Epithelial cell of esophagus (primary cell): ENCODE measurements at places on chromosomes 5 and 9.

- no peak for DNase-seq
These were observed 145.3 kb downstream of the CDH9 start for GRCh38 chr5:26893078-26893477.

DNA sequence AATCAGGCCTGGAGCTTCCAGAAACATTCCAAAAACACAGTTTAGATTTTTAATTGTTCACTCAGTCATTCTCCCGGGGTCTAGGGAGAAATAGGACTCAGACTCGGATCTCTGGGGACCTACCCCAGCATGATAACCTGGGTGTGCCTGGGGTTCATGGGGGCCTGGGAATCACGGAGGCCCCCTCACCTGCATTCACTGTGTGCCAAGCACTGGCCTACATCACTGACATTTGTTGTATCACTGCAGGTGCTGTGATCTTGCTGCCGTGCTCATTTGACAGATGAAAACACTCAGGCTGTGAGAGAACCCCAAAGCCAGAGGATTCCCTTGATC, 22.8 kb upstream of the ZBTB43 start:
- no peak for DNase-seq

DNA sequence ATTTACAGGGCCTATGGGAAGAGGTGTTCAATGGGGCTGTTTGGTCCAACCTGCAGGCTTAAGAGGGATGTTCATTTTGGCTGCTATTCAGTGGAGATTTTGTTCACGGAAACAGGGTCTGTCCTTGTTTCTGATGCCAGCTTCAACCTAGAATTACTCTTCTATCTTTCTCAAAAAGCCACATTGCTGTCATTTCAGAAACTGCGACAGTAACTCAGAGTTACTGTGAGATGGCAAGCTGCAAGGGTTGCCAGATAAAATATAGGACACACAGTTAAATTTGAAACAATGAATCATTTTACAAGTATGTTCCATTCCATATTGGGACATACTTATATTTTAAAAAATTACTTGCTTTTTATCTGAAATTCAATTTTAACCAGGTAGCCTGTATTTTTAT, 128.0 kb downstream of the NPR3 start:
- DNase-seq = no peak

DNA sequence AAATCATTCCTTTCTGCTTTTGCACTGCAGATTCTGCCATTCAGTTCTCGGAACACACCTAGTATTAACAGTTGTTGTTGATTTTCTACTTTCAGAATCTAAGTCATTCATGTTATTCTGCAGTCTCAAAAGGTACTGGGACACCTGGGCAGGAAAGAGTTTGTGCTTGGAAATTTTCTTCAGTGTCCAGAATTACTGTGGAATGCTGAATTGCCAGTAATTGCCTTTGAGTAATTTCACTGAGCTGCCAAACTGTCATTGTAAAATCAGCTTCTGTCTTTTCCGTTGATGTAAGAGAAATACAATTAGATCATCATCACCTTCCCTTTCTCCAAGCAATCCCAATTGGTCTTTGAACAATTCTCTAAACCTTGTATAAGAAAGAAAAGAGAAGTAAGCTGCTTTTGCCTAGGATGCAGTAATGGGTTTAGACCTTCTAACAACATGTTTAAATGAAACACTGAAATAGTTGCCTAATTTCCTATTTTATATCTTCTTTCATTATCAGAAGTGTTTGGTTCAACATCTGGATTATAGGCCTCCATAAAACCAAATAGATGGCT, 75.7 kb upstream of the TGFBR1 start:
- peak; percentile 48 for DNase-seq

DNA sequence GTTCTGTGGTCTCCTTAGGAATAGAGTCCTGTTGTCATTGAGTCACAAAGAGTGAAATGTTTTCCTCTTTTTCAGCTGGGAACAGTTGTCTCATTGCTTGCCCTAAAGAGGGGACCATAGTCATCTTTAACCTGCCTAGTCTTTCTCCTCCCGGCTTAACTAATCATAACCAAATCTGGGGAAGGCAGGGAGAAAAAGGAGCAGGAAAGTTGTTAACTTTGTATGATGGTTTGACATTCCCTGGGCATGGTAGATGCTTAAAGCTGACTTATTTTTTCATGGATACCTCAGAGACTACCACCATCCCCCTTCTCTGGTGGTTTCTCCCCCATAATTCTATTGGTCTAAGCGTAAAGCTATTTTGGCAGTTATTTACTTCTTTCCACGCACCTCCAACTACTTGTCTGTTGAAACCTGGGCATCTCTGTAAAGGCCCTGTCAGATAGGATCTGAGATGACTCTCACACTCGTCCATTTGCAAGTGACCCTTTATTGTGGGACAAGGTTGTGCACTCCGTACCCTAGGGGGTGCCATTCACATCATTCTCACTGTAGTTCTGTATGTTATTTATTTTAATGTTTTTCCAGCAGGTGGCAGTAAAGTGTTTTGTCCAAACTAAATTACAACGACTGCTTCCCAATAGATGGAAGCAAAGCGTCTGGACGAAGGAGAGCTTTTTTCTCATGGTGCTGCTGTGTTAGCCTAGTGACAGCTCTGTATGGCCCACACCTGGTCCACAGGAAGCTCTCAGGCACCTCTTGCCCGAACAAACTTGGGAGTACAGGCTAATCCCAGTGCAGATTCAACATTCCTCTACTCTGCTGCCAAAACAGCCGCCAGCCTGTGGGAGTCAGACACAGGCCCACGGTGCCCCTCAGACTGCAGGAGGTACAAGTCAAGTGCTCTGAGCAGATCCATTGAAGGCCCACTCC, 3.0 kb upstream of the FAM13B start:
- DNase-seq = peak; percentile 91

DNA sequence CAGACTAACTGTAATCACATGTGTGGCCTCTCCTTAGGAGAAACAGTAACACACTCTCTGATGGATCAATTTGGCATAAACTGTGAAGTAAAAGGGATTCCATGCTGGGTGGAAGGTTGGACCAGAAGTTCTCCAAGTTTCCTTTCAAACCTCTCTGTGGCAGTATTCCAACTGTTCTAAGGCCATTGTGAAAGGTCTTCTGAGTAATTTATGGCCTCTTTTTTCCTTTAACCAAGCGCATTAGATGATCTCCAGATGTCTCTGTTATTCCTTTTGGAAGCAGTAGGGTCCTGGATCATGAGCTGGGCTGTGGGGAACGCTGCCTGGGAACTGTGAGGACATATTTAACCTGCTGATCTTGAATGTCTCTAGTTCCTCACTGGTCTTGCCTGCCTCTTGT, 80.6 kb upstream of the IL6ST start:
- DNase-seq = no peak

DNA sequence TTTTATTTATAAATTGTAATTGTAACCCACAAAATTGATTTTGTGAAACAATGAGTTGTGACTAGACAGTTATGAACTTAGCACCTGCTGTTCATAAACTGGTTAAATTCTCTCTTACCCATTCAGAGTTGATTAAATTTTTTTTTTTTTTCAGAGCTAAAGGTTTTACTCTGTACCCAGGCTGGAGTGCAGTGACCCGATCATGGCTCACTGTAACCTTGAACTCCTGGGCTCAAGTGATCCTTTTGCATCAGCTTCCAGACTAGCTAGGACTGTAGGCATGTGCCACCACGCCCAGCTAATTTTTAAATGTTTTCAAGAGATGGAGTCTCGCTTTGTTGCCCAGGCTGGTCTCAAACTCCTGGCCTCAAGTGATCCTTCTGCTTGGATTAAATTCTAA, 1.9 kb downstream of the HSD17B4 start:
- DNase-seq = no peak

DNA sequence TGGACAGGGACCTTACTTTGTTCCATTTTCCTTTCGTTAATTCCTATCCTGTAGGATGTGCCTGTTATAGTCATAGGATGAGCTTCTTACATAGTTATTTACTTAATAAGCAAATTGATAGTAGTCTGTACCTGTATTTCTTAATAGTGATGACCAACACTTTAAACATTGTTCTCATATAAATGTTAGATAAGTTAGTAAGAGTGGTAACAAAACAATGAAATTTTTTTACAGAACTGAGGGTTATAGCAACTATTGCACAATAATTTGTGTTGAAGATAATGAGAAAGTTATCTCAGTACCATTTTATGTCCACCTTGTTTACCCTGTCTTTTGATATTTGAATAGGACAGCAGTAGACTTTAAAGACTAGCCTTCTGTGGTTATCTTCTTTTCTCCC, 162.9 kb upstream of the ELL2 start:
- DNase-seq = peak; percentile 73

DNA sequence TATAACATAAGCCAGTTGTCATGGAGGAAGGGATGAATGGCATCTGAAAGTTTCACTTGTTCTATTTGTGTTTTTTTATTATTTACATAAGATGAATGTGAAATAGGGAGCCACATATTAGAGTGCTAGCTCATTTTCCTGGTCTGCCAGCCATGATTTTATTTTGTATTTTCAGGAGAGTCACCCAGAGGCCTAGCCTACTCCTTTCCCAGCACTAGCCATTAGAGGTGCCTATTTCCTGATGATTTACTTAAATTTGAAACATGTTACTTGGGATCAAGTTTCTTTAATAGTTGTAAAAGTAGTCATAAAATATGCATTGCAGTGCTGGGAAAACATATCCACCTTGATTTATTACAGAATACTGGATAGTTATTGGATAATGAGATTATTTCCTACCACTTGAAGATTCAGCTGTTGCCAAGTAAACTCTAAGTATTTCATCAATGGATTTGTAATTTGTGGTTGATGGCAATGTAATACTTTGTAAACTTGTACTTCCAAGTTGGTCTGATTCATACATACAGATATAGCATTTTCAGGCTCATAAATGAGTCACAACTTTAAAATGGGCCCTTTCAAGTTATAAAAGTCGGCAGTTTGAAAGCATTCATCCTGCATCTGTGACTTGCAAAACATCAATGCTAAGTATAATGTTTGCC, 50.8 kb downstream of the KCNN2 start:
- peak; percentile 81 for DNase-seq

DNA sequence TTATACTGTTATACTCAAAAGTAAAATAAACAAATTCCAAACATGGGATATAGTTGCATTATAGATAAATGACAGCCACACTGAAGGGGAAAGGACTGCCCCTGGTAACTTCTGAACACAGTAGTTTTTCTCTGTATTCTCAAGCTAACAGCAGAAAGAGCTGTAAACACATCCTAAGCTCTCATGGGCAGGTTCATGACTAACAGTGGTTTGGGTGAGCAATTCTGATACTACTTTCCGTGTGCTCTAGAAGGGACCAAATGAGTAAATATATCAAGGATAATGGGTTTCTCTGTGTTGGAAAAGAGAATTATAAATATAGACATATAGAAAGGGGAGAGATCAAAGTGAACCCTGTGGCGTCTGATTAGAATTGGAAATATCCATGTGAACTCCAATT, 2.2 kb upstream of the LCN6 start:
- DNase-seq = peak; percentile 43

DNA sequence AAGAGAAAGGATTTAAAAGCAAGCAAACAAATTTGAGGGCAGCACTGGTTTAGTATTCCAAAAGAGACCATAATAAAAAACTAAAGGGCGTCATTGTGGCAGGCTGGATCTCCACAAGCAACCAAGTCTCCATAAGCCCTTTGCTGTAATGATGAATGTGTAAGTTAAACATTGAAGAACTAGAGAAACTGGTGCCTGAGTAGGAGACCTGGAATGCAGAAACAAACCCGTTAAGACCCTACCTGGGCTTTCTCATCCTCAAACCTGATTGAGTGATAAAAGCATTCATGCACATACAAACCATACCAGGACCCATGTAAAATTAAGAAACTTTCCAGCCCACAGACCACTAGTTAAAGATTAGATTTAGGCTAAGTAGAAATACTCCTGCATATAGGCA, 1.9 kb upstream of the SCGB3A2 start:
- DNase-seq = no peak

GRCh38 chr5:32677023-32677422, 34.1 kb upstream of the NPR3 start:
- no peak for DNase-seq

DNA sequence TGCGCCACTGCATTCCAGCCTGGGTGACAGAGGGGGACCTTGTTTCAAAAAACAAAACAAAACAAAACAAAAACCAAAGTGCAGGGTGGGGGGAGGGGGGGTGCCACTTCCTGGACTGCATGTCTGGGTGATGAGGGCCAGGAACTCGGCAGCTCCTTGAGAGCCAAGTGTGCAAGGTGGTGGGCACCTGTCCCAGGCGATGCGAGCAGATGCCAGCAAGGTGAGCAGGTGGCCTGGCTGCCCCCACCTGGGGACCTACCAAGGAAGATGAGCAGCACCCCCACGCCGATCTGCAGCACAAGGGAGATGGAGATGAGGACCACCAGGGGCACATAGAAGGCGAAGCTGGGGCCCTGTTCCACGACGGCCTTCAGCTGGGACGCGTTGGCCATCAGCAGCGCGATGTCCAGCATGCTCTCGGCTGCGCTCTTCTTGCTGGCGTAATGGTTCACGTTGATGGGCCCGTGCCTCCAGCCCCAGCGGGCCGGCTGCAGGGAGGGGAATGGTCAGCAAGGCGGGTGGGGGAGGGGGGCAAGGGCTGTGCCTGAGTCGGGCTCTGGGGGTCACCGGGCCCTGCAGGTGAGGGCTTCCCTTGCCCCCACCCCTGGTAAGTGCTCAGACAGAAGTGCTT, 7.8 kb downstream of the NINJ1 start:
- no peak for DNase-seq

GRCh38 chr9:130768265-130768664, 66.8 kb upstream of the ABL1 start:
- no peak for DNase-seq

DNA sequence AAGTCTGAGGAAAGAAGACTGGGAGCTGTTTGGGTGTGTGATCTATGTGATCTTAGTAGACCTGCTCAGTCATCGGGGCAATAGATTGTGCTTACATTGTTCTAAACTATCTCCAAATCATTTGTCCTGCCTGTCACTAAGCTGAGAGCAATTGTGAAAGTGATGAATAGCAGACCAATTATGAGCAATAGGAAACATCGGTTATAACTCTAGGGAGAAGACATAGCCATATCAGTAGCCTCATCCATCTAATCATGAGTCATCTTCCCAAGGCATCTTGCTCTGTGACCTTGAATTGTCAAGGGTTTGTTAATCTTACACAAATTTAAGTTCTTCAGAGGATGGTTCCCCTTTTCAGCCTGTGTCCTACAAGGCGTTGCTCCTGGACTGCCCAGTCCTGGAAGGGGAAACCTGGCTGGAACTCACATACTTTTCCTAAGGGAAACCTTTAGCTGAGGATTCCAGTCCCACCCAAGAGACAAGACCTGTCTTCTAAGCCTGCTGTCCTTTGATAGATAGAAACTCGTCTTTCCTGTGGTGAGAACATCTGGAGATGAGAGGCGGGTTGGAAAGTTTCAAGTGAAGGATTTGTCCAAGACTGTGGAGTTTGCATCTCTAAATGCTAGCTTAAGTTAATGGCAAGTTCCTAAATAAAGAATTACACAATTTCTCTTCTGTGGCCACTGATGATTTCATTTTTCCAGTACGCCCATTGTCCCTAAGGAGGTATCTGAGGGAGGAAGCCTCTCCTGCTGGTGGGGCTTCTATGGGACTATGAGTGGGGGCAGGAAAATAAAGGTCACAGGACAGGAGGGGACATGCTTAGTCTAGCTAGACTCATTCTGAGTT, 53.9 kb upstream of the TRIM32 start:
- DNase-seq = no peak

DNA sequence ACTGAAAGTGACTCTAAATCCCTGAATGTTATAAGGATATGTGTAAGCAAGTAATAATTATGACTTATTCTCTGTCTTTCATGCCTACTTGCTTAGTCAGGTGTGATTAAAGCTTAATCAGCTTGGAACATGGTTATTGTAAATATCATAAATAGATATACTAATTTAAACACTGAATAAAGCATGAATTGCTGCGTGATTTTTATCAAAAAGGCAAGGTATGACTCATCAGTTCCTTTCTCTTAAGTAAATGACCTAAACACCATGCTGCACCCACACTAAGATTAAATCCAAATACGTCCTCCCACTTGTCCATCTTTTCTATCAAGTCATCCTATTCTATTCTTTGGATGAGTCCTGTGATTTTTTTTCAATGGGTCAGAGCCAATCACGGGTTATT, 124.6 kb upstream of the MTAP start:
- DNase-seq = peak; percentile 95
